Stimulated activated CD4-positive, alpha-beta T cell treated with anti-CD3 and anti-CD28 coated beads, Interleukin-2, amount 100 ng/mL, for 24 hours (primary cell): ENCODE measurements at places on chromosomes 6 and 20.

- no peak for DNase-seq
Observed at GRCh38 chr20:61037498-61037897, 214.6 kb upstream of the CDH4 start.

DNA sequence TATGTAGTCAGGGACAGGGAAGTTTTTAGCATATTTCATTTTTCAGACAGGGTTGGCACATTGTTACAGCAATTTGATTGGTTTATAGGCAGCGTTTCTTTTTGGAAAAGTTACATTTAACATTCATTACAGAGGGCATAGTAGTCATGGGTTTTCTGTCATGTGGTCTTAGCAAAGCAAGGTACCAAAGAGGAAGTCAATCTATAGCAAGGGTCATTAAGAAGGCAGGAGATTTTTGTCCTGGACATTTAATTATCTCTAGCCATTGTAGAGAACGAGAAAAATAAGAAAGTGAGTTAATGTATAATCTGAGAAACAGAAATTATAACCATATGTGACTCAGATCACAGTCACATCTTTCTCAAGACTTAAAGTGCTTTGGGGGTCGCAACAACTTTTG, 47.4 kb downstream of the TPD52L1 start:
- DNase-seq, result no peak

GRCh38 chr6:124671324-124671723, 290.9 kb upstream of the RNF217 start:
- DNase-seq, result no peak

GRCh38 chr6:13554929-13555333, 19.5 kb upstream of the SIRT5 start:
- DNase-seq, result no peak

GRCh38 chr6:14046476-14047068, 71.0 kb upstream of the CD83 start:
- DNase-seq, result peak; percentile 49

- DNase-seq, result no peak
Observed at GRCh38 chr6:84362193-84362821, 134.9 kb upstream of the CEP162 start.

DNA sequence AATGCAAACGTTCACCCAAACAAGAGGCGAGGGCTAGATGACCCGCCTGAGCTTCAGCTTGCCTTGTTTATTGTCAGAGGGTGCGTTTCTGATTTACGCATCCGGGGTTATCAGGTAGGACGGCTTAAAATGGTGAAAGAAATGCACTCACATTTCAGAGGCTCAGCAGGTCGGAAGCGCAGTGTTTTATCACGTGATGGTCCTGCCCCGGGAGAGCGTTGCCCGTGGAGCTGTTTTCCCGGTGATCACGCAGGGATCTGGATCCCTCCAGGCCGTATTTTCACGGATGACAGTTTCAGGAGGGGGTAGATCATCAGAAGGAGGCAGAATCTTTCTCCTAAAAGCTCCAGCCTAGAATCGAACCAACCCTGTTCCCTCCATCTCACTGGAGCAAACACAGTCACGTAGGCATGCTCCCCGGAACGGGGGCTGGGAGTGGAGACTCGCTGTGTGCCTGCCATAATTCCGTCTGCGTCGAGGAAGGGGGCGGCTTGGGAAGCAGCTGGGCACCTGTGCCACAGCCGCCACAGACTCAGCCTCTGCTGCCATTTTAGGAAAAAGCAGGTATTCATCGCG, 121.7 kb downstream of the SMOC2 start:
- DNase-seq, result no peak

- DNase-seq, result peak; percentile 42
Observed at GRCh38 chr6:40328386-40328985, 258.7 kb downstream of the LRFN2 start.

GRCh38 chr6:155791186-155791585, 335.5 kb upstream of the NOX3 start:
- DNase-seq, result no peak

- DNase-seq, result no peak
Observed at GRCh38 chr20:11469795-11470435, 447.8 kb upstream of the BTBD3 start.

DNA sequence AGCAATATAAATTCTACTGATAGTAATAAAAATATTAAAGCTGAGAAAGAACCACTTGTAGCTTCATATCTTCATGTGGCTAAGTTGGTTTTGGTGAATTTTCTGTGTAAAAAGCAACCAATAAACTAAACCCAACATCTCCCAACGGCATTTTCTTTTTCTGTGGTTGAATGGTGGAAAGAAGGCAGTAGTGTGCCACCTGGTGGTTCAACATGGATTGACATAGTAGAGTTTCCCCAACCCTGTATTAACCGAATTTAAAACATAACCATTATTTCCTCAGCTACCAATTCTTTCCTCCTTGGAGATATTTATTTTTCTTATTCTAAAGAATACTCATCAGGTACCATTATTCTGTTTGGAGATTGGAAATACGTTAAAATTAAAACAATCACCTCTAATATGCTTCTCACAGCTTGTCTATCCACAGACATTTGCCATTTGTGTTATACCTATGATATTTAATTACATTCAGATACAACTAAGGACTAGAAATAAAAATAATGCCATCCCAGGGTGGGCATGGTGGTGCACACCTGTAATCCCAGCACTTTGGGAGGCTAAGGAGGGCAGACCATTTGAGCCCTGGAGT, 117.1 kb upstream of the EEF1E1 start:
- DNase-seq, result peak; percentile 26

GRCh38 chr6:108868647-108869046, 20.4 kb downstream of the ARMC2 start:
- no peak for DNase-seq

DNA sequence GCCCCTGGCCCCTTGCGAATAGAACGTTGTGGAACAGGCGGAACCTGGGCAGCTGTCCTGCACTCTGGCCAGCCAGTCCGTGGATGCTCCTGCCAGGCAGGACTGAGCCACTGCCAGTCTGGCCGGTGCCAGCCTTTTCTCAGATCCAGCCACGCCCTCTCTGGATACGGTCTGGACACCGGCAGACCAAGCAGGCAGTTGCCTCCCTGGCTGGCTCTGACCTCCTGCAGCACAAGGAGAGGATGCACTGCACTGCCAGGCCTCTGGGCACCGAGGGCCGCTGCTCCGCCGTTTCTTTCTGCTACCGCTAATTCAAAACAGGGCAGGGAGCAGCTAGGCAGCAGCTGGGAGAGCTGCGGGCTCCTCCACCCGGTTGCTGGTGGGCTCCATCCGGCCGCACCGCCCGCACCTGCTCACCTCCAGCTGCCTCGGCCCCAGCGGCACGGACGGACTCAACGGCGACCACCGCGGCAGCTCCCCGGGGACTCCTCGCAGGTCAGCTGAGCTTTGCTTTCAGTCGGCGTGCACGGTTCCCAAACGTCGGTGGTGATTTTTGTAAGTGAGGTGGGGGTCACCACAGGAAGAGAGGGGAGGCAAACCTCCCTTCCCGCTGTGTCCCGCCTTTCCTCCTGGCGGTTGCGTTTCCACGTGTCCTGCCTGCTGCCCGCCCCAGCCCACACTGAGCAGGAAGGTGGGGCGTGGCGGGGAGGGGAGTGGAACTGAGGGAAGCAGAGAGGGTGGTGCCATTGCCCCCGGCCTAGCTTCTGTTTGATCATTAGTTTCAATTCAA, 30.3 kb upstream of the AFDN start:
- no peak for DNase-seq

DNA sequence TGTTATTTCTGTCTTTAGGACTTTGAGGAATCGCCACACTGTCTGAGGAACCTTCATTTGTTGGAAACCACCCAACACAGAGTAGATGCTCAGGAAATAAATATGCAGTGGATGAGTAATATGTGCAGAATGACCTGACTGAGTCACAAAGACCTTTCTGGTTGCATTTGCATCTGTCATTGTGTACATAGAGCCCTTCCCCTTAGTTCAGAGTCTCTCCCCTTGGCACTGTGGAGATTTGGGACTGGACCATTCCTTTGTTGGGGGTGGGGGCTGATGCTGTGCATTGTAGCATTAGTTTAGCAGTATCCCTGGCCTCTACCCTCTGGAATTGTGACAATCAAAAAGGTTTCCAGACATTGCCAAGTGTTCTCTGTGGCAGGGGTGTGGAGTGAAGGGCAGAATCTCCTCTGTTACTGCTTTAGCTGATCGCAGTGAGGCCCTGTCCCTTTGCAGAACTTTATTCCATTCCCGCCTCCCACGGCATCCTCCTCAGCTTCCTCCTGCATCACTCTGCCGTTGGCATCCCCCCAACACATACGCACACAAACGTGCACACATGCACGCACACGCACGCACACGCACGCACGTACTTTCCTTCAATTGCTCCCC, 64.5 kb downstream of the EYA2 start:
- DNase-seq, result no peak

- no peak for DNase-seq
Observed at GRCh38 chr6:27477318-27478013, 4.6 kb upstream of the ZNF184 start.

GRCh38 chr6:159718634-159719033, 8.7 kb upstream of the WTAP start:
- DNase-seq, result no peak

- DNase-seq, result no peak
Observed at GRCh38 chr20:44761423-44761822, 15.8 kb downstream of the KCNK15 start.

DNA sequence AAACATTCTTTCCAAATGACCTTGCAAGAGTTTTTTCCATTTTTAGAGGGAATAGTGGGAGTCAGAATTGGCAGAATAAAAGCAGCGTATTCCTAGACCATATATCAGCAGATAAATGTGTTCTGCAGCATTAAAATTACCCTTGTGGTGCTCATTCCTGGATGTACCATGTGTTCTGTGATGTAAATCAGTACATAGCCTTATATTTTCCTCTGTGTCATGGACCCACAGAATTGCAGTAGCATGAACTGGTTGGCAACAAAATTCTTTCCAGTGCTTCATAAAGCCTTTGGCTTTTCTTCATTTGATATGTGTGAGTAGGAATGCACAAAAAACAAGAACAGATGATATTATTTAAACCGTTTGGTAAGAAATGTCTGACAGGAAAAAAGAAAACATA, 32.5 kb downstream of the ANKEF1 start:
- no peak for DNase-seq

GRCh38 chr6:128515550-128516513, 4.6 kb downstream of the PTPRK start:
- DNase-seq, result no peak

DNA sequence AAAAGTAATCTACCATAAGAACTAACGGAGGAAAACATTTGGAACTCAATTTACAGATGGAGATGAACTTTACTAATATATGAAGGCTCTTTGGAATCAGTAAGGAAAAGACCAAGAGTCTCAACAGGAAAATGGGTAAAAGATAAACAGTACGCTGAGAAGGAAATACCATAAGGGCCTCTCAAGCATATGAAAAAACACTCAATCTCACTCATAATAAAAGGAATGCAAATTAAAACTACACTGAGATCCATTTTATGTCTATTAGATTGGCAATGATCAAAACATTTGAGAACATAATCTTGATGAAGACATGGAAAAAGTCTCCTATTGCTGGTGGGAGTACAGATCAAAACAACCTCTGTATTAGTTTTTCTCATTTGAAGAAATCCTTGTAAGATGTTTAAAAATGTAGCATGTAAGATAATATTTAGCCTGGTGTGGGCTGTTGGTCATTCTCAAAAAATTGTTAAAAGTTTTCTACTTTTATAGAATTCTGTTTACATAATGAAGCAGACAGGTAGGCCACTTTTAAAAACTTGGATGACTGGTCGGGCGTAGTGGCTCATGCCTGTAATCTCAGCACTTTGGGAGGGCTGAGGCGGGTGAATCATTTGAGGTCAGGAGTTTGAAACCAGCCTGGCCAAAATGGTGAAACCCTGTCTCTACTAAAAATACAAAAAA, 14.5 kb downstream of the REV3L start:
- no peak for DNase-seq

- no peak for DNase-seq
Observed at GRCh38 chr6:91653895-91654294, 1067.0 kb upstream of the MAP3K7 start.

GRCh38 chr6:138201836-138202235, 16.5 kb downstream of the PBOV1 start:
- DNase-seq, result no peak

- no peak for DNase-seq
Observed at GRCh38 chr6:9138936-9139335, 703.6 kb upstream of the SLC35B3 start.

DNA sequence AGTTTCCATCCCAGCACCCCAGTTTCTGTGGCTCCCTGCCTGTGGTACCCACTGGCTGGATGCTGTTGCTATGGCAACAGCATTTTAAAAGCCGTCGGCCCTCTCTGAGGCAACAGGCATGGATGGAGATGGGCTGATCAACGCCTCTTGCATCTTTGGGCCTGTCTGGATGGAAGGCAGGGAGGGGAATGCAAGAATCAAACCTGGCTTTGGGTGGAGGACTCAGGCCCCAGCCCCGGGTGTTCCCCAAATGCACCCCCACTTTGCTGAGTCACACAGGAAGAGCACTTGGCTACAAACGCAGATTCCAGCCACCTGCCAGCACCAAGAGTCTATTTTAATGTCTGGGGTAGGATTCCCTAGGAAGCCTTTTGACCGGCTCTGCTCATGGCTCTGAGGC, 45.7 kb upstream of the TGM2 start:
- no peak for DNase-seq

DNA sequence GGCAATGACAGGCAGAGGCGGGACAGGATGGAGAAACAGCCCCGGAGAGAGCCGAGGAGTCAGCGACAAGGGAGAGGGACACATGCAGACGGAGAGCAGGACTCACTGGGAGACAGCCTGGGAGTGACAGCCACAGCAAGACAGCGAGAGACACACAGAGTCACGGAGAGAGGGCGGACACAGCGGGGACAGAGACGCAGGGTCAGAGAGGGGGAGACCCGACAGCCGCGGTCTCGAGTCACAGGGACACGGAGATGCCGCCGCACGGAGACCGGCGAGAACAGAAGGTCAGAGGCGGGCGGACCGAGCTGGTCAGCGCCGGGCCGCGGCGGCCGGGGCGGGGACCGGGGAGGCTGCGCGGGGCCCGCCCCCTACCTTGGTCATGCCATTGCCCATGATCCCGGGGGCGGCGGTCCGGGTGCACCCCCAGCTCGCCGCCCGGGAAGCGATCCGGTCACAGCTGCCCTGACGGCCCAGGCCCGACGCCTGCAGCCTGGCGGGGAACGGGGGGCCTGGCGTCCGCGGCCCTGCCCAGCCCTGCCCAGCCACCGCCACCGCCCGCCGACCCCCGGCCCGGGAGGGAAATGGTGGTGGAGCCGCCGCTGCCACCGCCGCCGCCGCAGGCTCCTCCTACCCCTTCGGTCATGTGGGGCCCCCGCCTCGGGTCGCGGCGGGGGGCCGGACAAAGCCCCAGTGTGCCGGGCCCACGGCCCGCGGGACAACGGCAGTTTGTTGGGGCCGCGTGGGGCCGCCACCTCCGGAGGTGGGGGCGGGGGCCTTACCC, at the start of the genes DUSP15 and TTLL9:
Gene DUSP15, minus strand, starts transcription at position 586 of the 784 bp plus-strand sequence. Its CDS starts 190 bp downstream, at position 396.
Gene TTLL9, plus strand, starts transcription at position 693 of the 784 bp plus-strand sequence. CDS start 493 bp downstream, outside the sequence.
- no peak for DNase-seq

DNA sequence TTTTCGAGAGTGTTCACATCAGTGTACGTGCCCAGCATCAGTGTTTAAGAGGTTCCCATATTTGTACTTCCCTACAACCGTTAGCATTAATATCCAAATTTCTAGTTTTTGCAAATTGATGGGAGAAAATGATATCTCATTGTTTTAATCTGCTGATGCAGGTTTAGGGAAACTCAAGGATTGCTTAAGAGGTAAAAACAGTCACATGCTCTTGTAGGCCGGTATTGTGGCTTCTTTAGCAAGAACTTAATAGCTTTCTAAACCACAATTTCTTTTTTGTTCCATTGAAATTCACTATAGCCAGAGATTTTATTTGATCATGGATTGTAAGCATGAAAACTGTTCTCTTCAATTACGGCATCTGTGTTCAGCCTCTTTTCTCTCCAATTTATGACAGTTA, 29.5 kb downstream of the BEND6 start:
- DNase-seq, result no peak
